ENCODE measurements at places on chromosomes 1 and 21.

DNA sequence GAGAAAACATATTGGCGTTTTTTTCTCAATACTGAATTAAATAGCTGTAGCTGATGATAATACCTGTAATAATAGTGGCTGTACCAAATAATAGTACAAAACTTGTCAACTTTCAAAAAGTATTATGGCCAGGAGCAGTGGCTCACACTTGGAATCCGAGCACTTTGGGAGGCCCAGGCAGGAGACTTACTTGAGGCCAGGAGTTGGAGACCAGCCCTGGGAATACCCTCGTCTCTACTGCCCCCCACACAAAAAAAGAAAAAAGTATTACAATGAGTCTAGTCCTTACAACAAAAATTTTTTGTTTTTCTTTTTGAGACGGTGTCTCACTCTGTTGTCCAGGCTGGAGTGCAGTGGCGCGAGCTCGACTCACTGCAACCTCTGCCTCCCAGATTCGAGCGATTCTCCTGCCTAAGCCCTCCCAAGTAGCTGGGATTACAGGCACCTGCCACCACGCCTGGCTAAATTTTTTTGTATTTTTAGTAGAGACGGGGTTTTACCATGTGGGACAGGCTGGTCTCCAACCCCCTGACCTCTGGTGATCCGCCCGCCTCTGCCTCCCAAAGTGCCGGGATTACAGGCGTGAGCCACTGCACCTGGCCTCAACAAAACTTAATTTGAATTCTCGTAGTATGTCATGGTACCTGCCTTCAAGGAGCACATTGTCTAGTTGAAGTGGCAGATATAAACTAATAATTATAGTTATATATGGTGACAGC lies 1.4 kb downstream of the RBBP4 start:
- DNase-seq = no peak

GRCh38 chr1:93490357-93490756 lies 42.4 kb downstream of the FNBP1L start:
- DNase-seq = no peak

DNA sequence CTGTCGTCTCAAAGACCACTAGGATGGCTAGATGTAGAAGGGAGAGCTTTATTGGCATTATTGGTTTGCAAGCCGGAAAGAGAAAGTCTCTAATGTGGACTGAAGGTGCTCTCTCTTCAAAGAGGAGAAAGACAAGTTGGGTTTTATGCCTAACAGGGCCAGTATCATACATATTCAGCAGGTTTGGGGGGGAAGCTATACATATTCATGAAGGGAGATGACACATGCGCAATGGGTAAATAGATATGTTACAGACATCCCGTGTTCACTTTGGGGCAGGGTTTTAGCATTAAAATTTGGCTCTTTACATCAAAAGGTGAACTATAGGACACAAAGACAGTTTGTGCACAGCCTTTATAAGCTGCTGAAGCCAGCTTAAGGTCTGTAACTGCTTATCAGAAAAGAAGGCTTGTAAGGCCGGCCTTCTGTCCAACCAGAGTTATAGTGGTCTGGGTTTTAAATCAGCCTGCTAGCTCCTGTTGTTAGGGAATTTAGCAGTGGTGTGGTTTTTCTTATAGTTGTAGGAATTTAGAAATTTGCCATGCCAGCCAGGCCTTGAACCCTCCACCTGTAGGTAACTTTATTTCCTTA lies 46.5 kb upstream of the LRRN2 start:
- DNase-seq = no peak

GRCh38 chr1:111639602-111640198 lies 20.1 kb downstream of the RAP1A start:
- DNase-seq = no peak

DNA sequence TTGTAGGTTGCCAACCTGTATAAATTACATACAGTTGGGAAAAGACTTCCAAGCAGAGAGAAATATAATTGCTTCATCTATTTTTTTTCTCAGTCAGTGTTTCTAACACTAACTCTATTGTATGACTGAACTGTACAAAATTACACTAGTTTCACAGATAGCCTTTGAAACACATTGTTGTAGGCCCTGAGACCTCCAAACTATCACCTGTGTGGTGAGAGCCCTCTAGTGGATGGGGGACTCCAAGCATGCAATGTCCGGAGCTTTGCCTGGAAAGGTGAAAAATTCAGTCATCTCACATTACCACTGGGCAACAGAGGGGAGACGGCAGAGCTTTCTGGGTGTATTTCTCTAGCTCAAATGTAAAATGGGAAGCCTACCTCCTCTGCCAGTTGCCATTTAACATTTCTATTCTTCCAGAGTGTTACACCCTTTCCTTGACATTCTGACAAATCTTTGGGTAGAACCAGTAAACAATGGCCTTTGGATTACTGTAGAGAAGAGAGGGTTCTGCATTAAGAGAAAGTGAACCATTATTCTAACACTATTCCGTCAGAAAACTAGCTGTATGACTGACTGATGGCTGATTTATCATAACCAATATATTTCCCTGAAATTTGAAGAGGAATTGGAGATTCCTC lies 212.2 kb downstream of the LYPLAL1 start:
- DNase-seq = no peak

DNA sequence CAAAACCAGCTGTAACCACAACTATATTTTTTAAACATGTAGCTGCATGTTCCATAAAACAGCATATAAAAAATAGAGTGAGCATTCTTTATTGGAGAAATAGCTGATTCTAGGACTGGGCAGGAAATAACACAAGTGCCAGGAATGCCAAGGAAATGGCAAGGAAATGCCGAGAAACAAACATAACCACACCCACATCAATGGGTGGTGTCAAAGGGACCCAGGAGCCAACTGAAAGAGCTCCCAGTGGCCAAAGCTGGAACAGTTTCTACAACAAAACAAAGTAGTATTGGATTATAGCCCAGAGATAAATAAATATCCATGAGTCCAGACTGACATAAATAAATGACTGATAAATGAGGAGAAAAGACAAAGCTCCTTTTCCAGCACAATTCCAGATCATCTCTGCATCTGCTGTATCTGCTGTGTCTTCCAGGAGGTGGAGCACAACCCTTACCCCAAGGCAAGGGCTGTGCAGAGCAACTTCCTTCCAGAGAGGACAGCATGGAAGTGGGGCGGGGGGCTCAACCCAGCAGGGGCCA lies 28.1 kb downstream of the ADARB1 start:
- no peak for DNase-seq

GRCh38 chr1:2198571-2198970 lies 4.0 kb upstream of the FAAP20 start:
- DNase-seq = no peak

GRCh38 chr1:185397183-185397582 lies 80.1 kb upstream of the IVNS1ABP start:
- no peak for DNase-seq

DNA sequence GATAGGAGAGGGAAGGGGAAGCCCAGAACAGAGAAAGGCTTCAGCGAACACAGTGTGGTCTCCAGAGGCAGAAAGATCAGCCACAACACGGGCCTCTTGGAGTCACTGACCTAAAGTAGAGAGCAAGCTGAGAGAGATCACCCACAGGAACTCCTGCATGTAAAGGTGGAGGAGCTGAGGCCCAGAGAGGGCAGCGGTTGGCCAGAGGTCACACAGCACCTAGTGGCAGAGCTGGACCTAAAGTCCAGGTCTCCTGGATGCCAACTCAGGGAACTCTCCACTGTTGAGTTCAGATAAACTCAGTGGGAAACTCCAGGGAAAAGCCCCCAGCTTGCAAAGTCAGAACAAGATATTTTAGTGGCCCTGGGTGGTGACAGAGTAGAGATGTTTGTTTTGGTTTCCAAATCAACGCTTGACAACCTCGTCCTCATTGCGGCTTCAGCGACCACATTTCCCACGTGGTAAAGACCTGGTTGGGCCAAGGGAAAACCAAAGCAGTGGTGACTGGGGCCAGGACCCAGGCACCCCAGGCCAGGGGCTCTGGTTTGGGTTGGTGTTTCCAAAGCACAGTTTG lies 4.6 kb downstream of the IFFO2 start:
- peak; percentile 42 for DNase-seq

DNA sequence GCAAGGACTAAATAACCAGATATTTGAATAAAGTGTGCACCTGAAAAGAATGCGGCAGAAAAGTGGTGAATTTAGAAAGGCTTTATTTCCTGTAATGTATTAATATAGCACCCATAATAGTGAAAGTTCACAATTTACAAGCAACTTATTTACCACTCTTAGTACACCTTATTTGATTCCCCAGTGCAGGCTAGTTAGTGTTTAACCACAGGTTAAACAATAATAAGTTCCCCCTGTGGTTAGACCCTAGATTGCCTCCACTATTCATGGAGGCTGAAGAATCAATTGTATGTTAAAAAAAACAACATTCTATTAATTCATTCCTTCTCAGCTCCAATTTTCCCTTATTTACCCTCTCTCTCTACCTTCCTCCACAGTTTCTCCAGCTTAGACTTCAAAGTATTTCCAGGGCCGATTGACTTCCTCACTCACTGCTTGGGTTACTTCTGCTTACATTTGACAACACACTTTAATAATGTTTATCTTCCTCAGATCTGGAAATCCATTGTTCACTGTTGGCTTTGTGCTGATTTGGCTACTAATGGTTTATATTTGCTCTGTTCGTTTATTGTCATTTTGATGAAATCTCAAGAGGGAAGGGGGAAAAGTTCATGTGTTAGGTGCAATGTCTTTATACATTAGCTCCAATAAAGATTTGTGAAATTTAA lies 796.3 kb downstream of the BRINP3 start:
- no peak for DNase-seq

GRCh38 chr1:16392740-16393569 lies 25.9 kb downstream of the SZRD1 start:
- DNase-seq = no peak

DNA sequence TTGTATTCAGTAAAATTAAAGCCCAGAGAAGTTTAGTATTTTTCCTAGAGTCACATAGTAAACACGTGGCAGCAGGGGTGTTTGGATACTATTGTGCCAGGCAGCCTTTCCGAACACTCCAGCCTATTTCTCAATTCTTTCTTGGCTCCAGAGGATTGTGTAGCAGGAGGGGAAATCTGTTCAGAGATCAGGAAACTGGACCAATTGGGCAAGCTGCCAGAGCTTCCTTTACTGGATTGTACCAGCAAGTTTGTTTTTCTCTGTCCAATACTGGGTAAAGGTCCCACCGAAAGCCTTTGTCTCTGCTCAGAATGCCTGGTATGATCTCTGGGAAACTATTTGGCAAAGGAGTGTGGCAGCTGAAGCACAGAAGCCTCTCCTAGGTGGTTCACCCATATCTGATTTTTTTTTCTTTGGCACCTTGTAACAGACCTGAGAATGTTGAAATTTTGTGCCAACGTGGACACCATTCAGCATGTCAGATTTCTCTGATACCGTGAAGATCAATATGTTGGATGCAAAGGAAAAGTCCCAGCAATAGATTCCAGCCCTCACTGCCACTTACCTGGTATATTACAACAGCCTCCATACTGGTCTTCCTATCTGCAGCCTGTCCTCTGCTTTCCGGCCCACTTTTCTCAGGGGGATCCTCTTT lies 126.2 kb downstream of the FGGY start:
- no peak for DNase-seq

DNA sequence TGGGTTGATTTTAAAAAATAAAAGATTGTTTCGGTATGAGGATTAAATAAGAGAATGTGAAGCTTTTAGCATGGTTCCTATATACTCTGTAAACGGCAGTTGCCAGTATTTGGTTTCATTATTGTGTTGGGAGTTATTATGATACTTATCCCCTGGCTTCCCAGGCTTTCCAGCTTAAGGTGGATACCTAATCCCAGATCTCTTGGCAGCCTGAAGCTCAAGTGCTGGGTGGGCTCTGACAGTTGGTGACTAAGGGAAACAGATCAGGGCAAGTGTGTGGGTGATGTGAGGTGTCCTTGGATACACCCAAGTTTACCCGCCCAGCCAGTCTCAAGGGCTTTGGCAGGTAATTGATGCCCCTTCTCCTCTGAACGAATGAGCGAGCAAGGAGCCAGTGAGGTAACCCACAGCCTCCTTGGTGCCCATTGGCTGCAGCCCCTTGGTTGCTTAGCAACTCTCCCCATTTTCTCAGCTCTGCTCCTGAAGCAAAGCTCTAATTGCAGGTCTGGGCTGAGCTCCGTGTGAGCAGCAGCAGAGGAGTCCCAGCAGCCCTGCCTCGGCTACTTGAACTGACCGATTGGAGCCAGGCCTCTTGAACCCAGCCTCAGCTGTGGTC lies 6.1 kb downstream of the IPO13 start:
- DNase-seq = no peak

DNA sequence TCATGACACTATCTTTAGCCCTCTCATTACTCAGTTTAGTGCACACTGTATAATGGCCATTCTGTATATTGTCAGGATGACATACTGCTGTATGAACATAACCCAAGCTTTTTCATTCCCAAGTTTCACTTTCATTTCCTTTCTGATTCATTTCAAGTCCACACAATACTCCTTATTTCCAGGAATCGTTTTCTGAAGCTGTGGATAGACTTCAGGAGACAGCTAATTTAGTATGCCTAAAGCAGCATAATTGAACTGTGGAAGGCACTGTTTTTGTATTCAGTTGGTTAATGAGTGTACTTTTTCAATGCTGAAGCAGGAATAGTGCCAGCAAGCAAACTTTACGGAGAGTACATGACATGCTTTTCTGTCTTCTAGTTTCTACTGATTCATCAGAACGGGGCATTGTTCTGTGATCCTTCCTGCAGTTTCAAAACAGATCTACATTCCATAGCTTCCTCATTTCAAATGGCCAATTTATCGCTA lies 578.5 kb upstream of the ZP4 start:
- no peak for DNase-seq

DNA sequence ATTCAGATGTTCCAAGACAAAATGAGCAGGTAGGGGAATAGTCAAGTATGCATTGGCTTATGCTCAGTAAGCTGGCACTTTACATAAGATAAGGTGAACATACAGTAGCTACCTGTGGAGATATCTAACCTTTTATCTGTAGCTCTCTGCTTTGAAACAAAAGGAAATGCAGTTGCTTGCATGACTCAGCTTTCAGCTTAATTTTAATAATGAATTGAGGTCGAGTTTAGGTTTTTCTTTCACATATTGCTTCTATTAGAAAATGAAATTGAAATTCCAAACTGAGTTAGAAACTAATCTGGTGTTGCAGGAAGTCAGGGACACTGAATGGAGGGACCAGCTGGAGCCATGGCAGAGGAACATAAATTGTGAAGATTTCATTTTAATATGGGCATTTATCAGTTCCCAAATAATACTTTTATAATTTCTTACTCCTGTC lies 8.3 kb downstream of the FRRS1 start:
- DNase-seq = no peak

GRCh38 chr1:232012773-232013386 lies 386.3 kb downstream of the DISC1 start:
- no peak for DNase-seq

- no peak for DNase-seq
These were observed 22.7 kb upstream of the SH3BGRL3 start for GRCh38 chr1:26257222-26257621.

DNA sequence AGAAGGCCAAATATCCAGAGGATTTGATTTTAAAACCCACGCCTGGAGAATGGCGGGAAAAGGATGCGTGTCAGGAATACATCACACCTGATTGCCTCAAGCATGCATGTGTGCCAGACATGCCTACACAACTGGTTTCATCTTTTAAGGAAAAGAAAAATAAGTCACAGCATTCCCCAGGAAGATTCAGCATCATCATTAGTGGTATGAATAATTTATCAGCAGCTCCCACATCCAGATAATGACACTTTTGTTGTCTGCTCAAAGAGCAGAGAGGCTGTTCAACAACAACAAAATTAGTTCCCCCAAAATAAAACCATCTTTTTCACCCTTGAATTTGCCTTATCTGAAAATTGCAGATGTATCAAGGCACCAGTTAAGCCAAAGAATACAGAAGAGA lies 328.6 kb upstream of the C1orf87 start:
- no peak for DNase-seq

All from stimulated activated CD4-positive, alpha-beta T cell treated with anti-CD3 and anti-CD28 coated beads, Interleukin-1b, Interleukin-23, amount 100 ng/mL, for 1 hour (primary cell).